Lower leg skin (tissue), 4 donors: ENCODE measurements at places on chromosomes 1 and 21.

- no peak for DNase-seq
Measured at GRCh38 chr1:63906047-63906704, 132.4 kb downstream of the ROR1 start.

GRCh38 chr1:115198938-115199337 is 109.6 kb upstream of the TSPAN2 start:
- DNase-seq, result no peak

DNA sequence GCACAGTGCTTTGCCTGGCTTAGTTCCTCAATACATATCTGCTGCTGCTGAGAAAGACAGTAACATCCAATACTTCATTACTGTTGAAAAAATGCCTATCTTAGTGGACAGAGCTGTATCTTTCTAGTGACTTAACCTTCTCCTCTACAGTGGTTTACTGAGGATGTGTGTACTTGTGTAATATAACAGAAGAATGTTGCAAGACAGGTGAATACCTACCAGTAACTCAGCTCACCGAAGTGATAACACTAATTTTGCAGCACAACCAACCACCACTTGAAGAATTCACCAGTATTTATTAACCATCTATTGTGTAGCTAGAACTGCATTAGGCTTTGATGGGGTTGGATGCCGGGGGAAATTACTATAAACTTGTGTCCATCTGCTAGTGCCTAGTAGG is 16.6 kb upstream of the TNN start:
- no peak for DNase-seq

DNA sequence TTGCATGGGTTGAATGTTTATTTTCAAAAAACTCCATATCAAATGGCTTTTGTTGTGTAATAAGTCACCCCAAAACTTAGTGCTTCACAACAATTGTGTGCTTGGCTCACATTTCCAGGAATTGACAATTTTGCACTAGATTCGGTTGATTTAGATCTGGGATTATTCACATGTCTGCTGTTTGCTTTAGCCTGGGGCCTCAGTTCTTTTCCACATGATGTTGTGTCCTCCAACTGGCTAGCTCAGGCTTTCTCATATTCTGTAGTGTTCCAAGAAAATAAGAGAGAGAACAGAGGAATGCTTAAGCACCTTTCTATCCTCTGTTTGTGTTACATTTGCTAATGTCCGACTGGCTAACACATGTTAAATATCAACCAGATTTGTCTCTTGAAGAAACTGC is 281.5 kb upstream of the ADGRL4 start:
- no peak for DNase-seq

GRCh38 chr1:234957330-234958065 is 171.1 kb downstream of the TOMM20 start:
- no peak for DNase-seq

- no peak for DNase-seq
Measured at GRCh38 chr1:246860401-246860800, 71.3 kb downstream of the AHCTF1 start.

DNA sequence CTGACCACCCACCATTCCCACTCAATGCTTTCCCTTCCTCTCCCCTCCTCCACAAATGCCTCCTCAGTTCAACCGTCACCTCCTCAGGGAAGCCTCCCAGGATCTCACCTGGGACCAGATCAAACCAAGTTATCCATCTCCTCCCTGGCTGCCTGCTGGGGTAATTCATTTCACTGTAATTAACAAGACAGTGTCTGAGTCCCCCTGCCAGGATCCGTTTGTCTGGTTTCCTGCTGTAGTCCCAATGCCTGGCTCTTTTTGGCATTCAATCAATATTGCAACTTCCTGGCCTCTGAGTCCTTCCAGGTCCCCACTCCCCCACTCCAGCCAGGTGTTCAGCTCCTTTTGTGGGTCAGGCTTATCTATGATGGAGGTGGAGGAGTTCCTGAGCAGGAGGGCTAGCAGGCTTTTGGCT is 687.7 kb downstream of the PTPRU start:
- DNase-seq, result no peak

- no peak for DNase-seq
Measured at GRCh38 chr1:1788136-1788535, 9.9 kb upstream of the NADK start.

DNA sequence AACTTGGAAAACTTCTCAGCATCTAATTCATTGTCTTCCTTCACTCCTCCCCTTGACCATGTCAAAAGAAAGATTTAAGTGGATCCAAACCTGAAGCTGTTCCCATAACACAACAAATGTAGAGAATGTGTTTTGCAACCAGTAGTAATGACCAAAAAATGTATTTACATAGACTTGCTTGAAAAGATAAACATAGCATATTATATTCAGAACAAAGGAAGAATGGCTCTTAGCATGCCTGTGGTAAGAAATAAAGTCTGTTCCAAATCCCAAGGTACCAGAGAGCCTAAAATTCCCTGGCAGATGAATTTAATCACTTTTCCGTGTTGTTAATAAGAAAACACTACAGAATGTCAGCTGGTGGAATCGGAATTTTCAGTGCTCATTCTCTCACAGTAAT is 36.8 kb downstream of the FMO3 start:
- DNase-seq, result no peak

- DNase-seq, result no peak
Measured at GRCh38 chr1:194056169-194056568, 869.8 kb upstream of the B3GALT2 start.

DNA sequence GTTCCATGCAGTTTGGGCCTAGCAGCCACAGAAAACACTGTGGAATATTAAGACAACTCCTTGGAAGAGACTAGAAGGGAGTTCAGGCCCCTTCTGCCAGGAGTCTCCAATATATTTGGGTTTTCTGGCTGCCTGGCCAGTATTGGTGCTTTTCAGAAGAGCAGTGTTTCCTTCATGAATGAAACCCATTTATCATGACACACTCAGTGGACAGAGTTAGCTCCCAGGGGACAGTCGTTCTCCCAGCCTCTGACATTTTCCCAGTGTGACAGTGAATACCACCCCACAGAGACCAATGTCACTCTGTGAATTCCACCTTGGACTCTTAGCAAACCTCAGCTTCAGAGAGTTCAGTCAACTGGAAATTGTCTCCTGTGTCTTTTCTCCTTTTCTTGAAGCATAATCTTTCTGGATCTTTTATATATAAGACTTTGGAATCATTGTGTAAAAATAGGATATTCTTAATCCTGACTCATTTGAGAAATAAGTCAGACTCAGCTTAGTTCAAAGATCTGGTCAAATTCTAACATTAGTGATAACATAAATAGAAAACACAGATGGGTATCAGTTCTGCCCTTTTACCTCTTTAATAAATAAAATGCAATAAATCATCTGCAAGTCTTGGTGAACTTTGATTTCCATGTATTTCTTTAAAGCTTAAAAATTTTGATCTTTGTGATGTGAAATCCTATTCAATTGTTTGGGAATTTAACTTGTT is 40.4 kb downstream of the GNG12 start:
- DNase-seq, result no peak
